Trophoblast cell (in vitro differentiated cells and primary cell): ENCODE measurements at places on chromosomes 4 and X.

- no peak for DNase-seq
Measured at GRCh38 chrX:9758021-9758638, 7.5 kb downstream of the GPR143 start.

GRCh38 chrX:40852586-40852985, 117.2 kb upstream of the MED14 start:
- DNase-seq = no peak

DNA sequence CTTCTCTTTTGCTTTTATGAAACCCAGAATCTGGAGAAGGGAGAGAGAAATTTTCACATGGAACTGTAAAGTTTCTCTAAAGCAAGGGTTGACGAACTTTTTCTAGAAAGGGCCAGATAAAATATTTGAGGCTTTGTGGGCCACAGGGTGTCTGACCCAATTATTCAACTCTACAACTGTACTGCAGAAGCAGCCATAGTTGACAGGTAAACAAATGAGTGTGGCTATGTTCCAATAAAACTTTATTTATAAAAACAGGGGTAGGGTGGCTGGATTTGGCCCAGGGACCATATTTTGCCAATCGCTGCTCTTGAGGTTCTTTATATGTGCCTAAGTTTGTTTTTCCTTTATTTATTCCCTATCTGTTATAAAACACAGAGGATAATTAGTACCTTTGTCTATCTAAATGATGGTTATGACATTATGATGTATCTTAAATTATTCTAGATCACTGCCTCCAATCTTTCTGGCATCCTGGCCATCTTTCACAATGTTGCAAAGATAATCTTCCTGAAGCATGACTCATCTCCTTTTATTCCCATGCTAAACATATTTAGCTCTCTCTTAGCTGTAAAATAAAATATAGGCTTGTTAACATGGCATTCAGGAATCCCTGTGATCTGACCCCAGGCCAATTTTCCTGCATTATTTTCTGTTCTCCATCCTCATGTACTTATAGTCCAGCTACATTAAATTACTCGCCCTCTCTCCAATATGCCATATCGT, 106.8 kb upstream of the CBLL2 start:
- no peak for DNase-seq

- no peak for DNase-seq
Measured at GRCh38 chrX:40844471-40844870, 109.1 kb upstream of the MED14 start.

DNA sequence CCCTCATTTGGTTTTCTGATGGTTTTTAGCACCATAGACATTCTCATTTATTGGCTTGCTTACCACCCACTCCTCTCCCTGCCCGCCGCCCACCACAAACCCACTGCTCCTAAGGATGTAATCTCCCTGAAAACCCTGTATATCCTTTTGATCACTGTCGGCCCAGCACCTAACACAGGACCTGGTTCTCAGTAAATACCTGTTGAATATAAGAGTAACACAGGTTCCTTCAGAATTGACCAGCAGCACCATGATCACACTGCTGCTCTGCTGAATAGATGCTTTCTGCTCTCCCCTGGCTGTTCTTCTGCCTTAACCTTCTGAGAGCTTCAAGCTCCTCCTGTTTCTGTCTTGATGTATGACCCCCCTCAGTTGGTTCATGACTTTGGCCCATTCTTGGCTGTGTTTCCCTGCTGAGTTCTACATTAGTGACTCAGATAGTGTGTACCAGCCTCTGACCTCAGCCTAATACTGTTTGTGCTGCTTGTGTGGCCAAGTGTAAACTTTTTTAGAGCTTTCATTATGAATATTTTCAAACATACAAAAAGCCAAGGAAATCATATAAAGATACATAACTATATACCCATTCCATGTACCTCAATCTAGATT, 265.3 kb downstream of the FRMPD4 start:
- no peak for DNase-seq

- DNase-seq = no peak
Measured at GRCh38 chr4:518569-519083, 19.6 kb downstream of the PIGG start.
